CD4-positive, alpha-beta T cell treated with Interleukin-21 for 1 hour (primary cell): ENCODE measurements at places on chromosomes 7 and 10.

DNA sequence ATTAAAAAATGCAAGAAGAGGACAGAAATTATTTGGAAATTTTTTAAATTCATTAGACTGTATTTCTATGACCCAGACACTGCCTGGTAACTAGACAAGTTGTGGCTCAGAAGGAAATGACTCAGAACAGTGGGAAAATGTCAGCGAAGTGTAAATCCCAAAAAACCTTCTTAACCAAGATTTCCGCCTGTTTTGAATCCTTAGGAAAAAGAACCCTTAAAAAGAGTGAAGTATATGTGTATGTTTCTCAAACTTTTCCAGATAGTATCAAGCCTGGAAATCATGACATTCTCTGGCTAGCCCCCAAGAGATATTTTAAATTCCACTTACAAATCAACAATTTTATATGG is 42.7 kb upstream of the PLXNA4 start:
- no peak for DNase-seq

- peak; percentile 10 for DNase-seq
These were observed 25.6 kb downstream of the IRF5 start for GRCh38 chr7:128963327-128963757.

DNA sequence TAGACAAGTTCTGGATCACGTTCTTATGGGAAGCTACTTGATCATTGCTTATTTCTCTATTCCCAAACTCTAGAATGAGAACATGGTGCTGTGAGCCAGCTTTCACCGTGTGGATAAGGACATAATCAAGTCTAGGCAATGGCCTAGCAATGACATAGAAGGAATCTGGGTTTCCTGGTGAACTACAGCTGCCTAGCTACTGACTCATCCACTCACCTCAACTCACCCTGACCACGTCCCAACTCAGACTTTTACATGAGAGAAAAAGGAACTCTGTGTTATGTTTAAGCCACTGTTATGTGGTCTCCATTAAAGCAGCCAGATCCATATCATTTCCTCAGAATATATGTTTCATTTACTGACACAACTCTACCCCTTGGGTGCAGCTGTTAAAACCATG is 18.8 kb upstream of the MET start:
- no peak for DNase-seq

DNA sequence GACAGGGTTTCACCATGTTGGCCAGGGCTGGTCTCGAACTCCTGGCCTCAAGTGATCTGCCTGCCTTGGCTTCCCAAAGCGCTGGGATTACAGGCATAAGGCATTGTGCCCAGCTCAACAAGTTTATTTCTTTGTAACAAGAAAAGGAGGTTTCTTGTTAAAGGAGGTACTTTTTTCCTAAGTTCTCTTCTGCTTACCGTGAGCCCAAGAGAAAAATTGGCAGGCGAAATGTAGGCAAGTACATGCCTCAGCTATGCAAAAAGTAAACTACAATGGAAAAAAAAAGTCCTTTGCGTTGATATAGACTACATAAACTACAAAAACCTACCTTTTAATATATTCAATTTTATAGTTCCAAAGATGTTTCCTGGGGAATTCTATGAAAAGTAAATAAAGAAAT is 122.6 kb downstream of the DKK1 start:
- no peak for DNase-seq

DNA sequence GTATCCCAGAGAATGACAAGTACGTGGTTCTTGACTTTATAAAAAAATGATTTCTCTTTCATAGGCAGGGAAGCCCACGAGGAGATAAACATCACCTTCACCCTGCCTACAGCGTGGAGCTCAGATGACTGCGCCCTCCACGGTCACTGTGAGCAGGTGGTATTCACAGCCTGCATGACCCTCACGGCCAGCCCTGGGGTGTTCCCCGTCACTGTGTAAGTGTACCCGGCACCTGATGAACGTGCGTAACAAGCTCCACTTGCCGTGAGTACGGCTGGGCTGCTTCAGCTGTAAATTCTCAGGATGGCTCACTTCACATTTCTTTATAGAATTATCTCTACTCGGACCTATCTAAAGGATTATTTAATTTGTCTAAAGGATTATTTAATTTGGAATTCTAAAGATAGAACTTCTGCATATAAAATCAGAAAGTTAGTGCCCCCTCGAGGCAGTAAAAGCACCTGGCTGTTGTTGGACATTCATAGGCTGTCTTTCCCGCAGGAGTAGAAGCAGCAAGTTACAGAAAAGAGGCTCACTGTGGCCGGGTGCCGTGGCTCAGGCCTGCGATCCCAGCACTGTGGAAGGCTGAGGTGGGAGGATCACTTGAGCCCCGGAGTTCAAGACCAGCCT is 27.6 kb downstream of the TMEM248 start:
- DNase-seq = no peak
